ENCODE measurements at places on chromosomes 12 and 14. TPM values are rescaled to one million over a fixed set of nuclear protein-coding genes. Genes with fewer than 3 reads are reported as not detected.

The LIN52 gene
- 5.6 TPM for total RNA-seq

The PNMA1 gene
- total RNA-seq: 4.9 TPM

The TAPBPL gene
- total RNA-seq: 19.8 TPM

The FRMD6 gene
- total RNA-seq: 203 TPM

The GDF3 gene
- not detected for total RNA-seq

- no peak for DNase-seq
These were observed 115.4 kb downstream of the BCAT1 start for GRCh38 chr12:24833513-24833912.

DNA sequence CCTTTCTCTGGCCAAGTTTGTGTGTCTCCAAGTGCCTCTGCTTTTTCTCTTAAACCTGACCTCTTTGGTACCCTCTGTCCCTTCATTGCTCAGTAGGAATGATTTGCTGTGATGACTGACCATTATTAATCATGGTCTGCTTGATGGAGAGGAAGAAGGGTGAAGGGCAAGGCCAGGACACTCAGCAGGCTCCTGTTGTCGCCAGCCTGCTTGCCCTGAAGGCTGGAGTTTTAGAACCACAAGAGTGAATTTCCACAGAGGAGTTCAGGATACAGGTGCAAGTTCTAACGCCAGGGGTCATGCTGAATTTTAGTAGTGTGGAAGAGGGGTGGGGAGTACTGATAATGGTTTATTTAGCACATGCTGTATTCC, 2.8 kb upstream of the ITGA5 start:
- no peak for DNase-seq

GRCh38 chr14:98578204-98578603, 693.8 kb downstream of the BCL11B start:
- DNase-seq: no peak

GRCh38 chr12:8446642-8447547, 8.9 kb upstream of the CLEC6A start:
- DNase-seq: no peak

GRCh38 chr12:80825506-80825905, 108.8 kb downstream of the MYF5 start:
- no peak for DNase-seq

- no peak for DNase-seq
These were observed 60.0 kb downstream of the CFAP54 start for GRCh38 chr12:96549341-96549740.

DNA sequence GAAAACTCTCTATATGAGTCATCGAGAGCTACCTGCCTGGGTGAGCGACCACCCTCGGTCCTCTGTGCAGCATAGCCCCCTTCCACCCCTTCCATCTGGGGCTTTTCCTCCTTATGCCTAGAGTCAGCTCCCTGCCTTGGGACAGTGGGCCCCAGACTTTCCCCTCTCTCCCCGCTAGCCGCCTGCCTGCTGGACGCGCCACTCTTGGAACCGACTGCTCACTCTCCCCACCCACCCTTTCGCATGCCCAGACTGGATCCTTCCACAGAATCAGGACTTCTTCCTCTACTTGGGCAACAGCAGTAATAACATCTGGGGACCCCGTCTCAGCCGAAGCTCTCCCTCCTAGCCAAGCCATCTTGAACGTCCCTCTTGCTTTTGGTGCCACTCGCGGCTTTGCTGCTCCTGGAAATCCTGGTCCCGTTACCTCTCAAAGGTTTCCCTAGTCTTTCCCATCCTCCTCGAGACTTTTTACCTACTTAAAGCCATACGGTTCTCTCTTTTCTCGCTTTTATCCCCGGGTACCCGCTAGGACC, 671 bp downstream of the ESYT1 start:
- peak; percentile 92 for DNase-seq

DNA sequence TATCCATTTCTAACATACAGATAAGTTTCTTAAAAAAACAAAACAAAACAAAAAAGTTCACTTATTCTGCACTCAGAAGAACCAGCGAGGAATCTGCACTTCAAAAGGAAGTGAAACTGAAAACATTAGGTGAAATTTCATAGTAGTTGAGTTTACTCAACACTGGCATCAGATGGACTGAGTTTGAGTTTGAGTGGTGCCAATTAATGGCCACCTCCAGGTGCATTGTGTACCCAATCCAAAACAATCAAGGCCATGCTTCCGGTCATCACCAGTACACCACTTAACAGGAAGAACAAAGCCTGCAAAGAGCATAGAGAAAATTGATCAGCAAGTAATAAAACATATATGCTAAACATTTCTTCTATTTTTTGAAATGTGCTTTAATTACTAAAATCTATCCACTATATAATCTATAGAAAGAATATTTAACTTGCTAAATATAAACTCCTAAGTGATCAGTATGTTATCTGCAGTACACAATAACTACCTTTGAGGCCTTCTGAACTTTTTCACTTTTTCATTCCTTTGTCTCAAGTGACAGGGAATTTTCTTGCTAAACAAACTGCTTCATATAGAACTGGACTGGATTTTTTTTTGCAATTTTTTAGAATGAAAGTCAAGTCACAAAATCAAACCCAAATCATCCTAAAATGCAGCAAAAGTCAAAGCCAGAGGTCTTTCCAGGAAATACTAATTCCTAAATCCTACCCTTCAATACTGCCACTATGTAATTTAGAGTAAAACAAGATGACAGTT, 11.5 kb downstream of the SLC38A2 start:
- no peak for DNase-seq

GRCh38 chr14:68932231-68932630, 46.9 kb downstream of the ACTN1 start:
- DNase-seq: no peak

GRCh38 chr12:46265102-46265501, 3.7 kb downstream of the SLC38A1 start:
- DNase-seq: no peak

GRCh38 chr12:65526311-65526710, 247.8 kb downstream of the MSRB3 start:
- no peak for DNase-seq
